ENCODE measurements at places on chromosomes 12 and 14.
A peak's percentile ranks its signal among the peaks of the same experiment; 100 is the strongest.

- no peak for DNase-seq
Measured at GRCh38 chr14:79548836-79549235, 662.5 kb downstream of the DIO2 start.

DNA sequence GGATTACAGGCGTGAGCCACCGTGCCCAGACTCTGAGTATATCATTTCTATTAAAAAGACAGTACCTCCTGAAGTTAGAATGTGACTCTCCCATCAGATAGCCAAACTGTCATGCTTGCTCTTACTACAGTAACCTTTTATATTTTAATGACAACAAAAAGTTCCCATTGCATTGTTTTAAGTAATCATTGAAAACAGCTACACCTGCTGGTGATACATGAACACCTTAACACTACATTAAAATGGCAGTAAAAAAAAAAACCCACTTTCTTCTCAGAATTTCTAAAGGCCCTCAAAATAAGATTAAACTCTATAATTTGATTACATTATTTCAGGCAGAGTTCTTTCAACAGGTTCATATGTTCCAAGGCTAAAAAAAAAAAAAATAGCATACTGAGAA, 76.7 kb downstream of the SH2B3 start:
- no peak for DNase-seq

- DNase-seq, result peak; percentile 28
Measured at GRCh38 chr14:70086685-70087379, 101.9 kb downstream of the SLC8A3 start.

DNA sequence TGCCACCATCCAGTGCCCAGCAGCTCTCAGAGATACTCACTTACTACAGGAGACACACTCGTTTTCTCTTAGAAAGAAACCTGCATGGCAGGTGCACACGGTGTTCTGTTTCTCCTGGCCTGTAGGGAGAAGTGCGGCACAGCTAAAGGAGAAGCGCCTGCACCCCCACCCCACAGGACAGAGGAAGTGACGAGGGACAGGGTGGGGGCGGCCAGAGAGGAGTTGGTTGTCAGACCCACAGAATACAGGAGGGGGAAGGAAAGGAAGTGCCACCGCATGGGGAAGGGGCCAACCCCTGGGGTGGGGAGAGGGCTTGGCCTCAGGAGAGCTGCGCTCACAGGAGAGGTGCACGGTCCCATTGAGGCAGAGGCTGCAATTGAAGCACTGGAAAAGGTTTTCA, 8.8 kb downstream of the TNFRSF1A start:
- no peak for DNase-seq

- DNase-seq, result no peak
Measured at GRCh38 chr14:69650948-69651369, 39.6 kb downstream of the SUSD6 start.

DNA sequence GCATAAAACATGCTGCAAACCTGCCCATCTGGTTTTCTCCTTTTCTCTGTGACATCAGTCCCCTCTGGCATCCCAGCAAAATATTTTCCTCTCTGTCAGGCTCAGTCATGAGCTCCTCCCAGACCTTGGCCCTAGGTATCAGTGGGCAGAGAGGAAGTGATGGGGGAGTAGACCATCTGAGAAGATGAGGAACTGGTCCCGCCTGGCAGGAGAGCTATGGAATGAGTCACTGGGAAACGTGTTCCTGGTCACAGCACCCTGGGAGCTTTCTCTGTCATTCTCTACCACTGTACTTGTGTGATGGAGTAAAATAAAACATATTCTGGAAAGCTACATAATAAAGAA, 5.0 kb upstream of the SRSF9 start:
- DNase-seq, result no peak

DNA sequence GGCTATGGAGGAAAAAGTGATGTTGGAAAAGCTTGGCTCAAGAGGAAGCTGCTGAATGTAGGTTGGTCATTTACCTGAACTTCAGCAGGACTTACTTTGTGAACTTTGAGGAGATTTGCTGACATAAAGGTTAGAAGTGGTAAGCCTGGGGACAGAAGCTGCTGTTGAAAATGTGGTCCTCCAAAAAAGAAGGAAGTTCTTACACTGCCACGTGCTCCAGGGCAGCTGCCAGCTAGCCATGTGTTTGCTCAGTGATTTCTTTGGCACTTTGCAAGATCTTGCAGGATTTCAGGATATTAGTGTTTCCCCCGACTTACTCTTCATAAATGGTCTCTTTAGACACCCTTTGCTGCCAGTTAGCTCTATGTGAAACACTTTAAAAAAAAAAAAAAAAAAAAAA, 14.8 kb upstream of the DYRK2 start:
- DNase-seq, result no peak

DNA sequence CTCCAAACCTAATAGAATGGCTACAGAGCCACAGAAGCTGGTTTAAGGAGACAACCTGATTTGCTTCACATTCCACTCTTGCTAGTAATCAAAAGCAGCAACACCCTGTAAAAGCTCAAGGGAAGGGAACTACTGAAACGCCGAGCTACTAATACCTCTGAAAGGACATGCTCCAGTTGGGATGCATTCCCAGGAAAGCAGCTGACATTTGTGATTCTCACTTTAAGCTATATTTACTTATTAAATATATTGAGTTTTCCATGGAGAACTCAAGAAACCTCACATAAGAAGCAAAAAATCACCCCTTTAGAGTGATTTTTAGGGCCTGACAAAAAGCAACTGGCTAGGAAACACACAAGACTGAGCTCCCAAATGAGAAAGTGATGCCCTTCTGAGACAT, 1073.0 kb upstream of the FLRT2 start:
- no peak for DNase-seq

GRCh38 chr12:32117316-32117715, 10.7 kb downstream of the BICD1 start:
- DNase-seq, result no peak

DNA sequence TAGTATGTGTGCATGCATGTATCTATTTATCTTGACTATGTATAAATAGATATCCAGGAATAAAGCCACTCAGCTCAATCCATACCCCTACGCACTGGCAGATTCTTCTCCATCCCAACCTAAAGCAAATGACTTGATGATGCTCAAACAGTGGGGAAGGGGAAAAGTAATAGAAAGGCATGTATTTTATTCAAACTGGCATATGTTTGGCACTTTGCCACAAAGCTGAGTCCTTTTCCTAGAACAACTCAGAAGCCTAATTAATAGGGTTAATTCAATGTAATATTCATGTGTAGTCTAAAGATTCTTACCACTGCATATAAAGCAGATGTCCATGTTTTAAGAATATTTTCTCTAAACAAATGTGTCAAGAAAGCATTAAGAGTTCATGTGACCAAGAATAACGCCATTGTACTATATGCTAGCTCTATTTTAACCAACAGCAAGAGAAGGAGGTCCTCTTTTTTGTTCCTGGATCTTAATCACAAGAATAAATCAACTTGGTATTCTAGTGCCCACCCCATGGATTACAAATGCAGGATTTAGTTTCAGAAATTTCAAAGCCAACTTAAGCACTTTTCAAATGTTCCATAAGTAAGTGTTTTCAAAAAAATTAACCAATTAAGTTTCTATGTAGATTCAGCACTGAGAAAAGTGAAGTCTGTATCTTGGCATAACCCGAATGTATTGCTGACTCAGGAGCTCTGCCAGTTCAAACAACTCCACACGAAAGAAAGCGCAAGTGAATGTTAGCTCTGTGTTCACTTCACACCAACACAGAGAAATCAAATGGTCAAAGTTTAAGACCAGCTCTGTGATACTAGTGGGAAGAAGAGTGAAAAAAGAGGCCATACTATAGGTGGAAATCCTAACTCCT, 233.6 kb downstream of the MED13L start:
- no peak for DNase-seq

All from endothelial cell (in vitro differentiated cells).